HAP-1 (cell line): ENCODE measurements at places on chromosomes 7 and 10.
A peak's percentile ranks its signal among the peaks of the same experiment; 100 is the strongest.

DNA sequence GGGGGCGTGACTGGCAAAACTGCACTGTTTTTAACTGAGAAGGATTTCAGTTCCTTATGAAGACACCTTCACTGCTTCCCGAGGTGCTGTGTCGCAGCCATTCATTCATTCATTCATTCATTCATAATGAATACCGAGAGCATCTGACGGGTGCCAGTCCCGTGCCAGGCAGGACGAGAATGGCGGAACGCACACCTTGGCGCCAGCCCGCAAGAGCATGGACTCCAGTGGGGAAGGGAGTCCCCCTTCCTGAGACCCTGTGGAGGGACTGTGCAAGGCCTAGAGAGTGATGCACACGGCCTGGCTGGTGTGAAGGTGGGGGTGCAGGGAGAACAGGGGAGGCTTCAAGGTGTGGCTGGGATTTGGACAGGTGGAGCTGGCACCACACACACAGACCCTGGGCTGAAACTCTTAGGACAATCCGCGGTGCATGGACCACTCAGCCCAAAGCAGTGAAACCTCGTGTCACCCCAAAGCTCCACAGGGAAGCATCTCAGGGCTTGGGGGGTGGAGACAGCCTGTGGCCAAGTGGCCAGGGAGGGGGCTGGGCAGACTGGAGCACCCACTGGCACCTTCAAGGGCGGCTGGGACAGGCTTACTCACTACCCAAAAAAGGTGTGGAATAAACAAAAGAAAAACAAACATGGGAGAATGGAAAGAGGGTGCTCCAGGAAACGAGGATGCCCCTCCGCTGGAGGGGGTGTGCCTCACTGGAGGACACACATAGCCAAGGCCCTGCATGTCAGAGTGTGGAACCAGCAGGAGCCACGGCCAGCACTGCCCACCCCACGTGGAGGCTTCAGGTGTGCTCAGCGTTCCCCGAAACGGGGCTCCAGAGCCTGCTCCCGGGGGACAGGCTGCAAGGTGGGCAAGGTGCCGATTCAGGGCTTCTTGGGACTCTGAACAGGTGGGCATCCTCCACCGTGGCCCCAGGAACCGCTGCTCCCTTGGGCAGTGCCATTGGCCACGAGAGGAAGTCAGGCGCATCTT, 37.7 kb downstream of the EBF3 start:
- no peak for DNase-seq

GRCh38 chr7:6556196-6556595, 4.9 kb upstream of the GRID2IP start:
- DNase-seq: peak; percentile 18

GRCh38 chr7:32177232-32177631, 107.0 kb upstream of the PDE1C start:
- DNase-seq: no peak

DNA sequence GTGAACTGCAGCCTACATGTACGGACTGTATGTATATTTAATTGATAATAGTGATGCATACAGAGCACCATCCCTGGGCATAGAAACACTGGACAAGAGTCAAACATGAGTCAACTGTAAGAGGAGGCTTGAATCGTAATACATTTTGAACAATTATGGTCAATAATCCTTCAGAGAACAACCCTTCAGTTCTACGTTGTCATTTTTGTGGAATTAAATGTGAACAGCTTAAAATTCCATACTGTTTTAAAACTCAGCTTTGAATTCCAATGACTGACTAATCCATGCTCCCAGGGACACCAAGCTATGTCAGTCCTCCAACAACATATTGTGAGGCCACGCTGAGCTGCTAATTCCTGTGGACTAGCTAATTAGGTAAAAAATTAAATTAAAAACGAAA, 41.5 kb upstream of the KMT2E start:
- DNase-seq: peak; percentile 67

GRCh38 chr7:17370901-17371585, 72.6 kb downstream of the AHR start:
- DNase-seq: no peak

DNA sequence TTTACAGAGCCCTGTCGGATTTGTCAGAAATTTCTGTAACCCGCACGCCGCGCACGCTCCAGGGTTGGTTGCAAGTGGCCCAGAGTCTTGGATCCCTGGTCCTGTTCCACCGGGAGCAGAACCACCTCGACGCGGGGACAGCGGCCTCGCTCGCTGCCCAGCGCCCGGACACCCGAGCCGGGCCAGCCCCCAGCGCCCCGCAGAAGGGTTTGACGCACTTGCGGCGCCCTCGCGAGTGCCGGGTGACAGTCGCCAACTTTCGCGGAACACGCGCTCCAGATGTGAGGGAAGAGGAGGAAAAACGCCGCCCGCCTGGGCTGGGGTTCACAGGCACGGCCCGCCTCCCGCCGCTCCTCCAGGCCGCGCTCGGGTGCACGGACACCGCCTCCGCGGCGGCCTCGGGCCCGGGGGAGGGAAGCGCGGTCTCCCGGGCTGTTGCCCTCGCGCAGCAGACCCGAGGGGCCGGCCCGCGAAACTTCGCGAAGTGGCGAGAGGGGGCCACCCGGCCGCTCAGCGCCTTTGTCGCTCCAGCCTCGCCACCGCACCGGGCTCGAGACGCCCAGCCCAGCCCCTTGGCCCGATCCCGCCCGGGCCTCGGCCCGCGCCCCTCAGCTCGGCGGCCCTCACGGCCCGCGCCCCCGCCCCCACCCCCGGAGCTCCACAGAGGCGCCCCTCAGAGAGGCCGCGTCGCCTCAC, 514 bp downstream of the RNF216 start:
- peak; percentile 40 for DNase-seq

DNA sequence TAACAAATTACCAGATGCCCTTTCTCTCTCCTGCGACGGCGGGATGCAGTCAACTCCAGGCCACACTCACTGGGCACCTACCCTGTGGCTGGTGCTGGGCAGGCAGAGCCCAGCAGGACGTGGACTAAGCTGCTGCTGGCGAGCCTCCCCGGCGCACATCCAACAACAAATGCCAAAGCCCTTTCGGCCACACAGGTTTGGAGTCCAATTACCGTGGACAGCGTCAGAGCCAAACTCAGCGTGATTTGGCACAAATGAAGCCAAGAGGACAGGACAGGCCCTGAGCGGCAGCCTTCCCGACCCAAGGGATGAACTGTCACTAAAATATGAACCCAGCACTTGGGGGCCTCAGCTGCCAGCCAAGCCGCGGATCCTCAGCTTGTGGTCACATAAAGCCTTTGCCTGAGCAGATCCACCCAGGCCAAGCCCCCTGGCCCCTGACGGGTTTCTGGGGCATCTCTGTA, 28.4 kb downstream of the DAGLB start:
- no peak for DNase-seq

GRCh38 chr7:79398138-79398749, 55.2 kb downstream of the MAGI2 start:
- DNase-seq: no peak

- DNase-seq: no peak
These were observed at the start of gene CREB5 for GRCh38 chr7:28411876-28412662. CREB5 (plus strand) TSS chr7:28412518; CDS start chr7:28412915, 397 bp downstream.

DNA sequence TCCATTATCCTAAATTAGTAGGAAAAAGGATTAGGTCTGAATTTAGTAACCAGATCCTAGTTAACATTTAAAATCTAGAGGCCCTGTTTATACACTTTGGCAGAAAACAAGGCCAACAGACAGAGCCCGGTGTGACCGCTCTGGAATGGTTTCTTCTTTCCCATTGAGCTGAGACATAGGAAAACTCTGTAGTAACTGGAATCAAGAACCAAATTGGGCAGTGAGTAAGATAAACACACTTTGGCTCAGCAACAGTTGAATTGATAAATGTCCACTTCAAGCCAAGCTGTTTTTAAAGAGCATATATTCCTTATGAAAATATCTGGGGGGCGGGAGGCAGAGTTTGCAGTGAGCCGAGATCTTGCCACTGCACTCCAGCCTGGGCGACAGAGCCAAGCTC, 343.7 kb upstream of the SEMA3A start:
- DNase-seq: no peak

GRCh38 chr10:94417321-94417720, 15.0 kb downstream of the TBC1D12 start:
- DNase-seq: no peak

DNA sequence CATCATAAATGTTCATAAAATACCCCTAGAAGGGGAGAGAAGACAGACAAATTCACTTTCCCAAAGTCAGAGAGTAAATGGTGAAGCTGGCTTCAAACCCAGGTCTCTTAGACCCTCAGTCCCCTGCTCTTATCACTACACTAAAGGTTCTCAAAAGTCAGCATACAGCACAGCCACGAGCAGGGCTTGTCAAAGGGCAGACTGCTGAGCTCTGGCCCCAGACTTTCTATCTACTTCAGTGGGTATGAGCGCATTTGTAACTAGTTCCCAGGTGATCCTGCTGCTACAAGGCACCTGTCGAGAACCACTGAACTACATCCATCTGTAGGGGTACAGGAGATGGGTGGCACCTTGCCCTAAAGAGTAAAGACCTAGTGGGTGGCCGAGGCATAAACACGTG, 91.5 kb downstream of the SORBS1 start:
- no peak for DNase-seq

DNA sequence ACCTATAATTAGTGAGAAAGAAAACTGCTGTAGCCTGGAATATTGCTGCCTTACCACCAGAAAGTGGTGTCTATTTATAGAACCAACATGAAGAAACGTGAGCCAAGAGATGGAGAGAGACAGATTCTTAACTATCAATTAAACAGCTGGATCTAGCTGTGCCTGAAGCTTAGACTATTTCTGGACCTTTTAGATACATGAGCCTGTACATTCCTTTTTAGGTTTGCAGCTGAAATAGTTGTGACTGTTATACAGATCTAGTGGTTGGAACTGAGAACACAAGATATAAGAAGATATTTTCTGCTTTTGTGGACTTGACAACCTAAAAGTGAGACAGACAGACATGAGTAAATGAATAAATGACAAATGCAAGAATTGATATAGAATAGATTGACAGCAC, 73.4 kb downstream of the CDK14 start:
- no peak for DNase-seq

DNA sequence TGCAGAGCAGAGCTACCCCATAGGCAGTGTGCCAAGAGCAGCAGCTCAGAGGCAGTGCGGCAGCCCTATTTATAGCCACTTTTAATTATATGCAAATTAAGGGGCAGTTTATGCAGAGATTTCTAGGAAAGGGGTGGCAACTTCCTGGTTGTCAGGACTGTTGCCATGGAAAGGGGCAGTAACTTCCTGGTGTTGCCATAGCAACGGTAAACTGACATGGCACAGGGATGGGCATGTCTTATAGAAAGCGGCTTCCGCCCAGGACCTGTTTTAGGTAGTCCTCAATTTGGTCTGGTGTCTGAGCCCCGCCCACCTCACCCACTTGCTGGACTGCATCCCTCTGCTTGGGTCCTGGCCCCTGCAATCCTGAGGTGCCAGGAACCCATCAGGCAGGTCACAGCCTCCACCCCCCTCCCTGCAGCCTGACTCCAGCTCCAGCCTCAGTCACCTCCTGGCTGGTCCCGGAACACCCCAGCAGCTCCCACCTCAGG, 115.8 kb downstream of the TMEM130 start:
- DNase-seq: no peak

GRCh38 chr7:33815336-33815735, 90.0 kb upstream of the BMPER start:
- DNase-seq: no peak

- DNase-seq: no peak
These were observed 4.9 kb downstream of the HIPK2 start for GRCh38 chr7:139772873-139773272.

GRCh38 chr10:13087986-13088618, 11.9 kb upstream of the OPTN start:
- DNase-seq: no peak

DNA sequence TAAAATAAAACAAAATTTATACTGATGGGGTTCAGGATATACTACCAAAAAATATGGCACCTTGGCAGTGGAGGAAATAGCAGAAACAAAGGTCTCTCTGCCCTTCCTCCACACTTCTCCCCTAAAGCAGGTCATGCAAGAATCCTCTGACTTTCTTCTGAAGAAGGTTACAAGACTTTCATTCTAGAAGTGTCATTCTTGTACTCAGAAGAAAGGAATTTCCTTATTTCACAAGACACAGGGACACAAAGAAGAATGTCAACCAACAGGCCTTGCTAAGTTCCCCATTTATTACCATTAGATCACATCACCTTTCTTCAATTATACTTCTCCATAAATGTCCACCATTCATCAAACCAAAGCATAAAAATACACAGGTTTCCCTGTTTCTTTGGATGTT, 470.2 kb downstream of the PAXIP1 start:
- no peak for DNase-seq

DNA sequence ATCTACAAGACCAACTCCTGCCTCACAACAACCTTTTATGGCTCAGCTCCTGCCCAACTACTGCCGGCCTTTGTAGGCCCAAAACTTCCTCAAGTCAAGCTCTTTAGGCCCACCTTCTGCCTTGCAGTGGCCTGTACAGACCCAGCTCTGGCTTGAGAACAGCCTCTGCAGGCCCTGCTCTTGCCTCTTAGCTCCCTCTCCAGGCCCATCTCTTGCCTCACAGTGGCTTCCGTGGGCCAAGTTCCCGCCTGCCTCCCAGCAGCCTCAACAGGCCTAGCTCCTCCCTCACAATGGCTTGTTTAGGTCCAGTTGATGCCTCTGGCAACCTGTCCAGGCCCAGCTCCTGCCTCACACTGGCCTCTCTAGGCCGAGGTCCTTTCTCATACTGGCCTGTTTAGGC, 32.4 kb upstream of the VKORC1L1 start:
- no peak for DNase-seq

GRCh38 chr7:27999829-28000228, 180.8 kb downstream of the JAZF1 start:
- DNase-seq: no peak

GRCh38 chr10:51257511-51258248, 183.4 kb downstream of the PRKG1 start:
- DNase-seq: no peak

DNA sequence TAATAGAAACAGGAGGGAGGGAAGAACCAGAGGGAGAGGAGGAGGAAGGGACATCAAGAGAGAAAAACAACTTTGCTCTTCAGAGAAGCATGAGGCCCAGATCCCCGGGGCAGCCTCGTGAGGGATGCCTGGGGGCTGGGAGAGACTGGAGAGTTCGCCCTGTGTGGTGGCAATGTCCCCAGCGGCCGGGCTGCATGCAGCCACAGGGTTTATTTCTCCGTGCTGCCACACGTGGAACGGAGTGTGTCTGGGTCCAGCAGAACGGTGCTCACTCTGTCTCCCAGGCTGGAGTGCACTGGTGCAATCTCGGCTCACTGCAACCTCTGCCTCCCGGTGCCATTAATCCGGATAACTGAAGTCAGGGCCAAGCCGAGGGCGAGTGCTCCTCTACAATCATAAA, 257.7 kb downstream of the ACTR3B start:
- DNase-seq: no peak

DNA sequence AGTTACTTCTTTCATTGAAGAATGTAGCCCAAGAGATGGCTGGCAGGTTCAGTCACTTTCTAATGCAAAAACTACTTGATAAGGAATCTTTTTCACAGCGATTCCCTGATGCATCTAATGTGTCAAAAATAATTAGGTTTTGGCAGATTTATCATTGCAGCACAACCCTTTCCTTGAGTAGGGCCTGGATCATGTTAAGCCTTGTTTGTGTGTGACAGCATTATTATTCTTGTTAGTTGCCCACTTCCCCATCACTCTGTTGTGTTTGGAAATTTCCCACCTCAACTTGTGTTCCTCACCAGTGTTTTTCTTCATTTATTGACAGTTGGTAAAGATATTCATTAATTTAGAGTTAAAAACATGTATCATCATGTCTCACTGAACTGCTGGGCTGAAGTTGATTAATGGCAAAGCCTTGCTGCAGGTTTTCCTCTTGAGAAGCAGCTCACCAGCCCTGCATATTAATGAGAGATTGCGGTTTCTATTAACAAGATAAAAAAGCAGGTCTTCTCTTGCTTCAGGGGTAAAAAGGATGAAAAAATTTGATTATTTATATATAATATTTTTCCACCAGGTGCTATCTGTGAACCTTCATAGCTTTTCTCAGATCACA, 233.3 kb upstream of the MDFIC start:
- peak; percentile 29 for DNase-seq
